ENCODE measurements at places on chromosomes 12 and 14.

- no peak for DNase-seq
These were observed 496.8 kb downstream of the EGLN3 start for GRCh38 chr14:33454022-33454595.

GRCh38 chr14:87076146-87076545 lies 916.8 kb downstream of the GALC start:
- DNase-seq = no peak

DNA sequence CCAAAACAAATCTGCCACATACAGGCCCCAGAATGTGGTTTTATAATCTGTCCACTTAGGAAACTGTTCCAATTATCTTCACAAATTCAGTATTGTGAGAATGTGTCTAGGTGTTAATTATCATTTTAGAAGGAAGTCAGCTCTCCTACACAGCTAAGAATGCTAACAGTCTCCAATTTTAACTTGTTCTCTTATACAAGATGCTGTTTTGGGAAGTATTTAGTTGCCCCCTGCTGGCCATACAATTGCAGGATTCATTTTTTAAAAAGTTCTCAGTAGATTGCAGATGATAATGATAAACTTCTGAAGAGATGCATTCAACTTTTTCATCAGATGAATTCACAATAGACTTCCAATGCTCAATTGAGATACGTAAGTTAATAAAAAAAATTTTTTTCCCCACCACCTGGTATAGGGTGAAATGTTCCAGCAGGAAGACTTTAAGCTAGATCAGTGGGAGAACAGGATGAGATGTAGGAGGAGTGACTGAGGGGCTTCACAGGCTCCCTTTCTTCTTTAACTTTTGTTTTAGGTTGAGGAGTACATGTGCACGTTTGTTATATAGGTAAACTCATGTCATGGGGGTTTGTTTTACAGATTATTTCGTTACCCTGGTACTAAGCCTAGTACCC lies 27.3 kb upstream of the OSBPL8 start:
- DNase-seq = peak; percentile 8

DNA sequence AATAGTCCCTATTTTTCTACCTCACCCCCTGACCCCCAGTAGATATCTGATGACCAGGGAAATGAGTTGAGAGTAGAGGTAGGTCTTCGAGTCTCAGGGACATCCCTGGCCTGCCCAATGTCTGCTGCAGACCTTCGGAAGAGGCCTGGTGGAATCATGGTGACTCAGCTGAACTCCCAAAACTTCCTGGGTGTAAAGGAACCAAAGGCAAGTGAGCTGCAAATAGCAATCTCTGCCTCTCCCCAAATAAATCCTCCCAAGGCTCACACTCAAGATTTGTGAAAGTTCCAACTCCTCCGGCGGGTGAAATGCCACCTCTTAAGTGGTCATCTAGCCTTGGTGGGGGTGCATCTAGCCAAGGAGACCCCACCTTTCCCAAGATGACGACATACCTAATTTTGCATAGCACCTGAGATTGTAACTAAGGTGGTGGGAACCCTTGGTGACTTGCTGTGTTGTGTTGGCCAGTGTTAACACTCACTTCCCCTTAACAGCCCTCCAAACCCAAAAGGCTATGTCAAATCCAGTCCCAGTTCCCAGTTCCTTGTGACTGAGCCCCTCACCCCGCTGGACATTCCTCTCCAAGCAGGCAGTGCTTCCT lies 6.3 kb downstream of the ZFP36L1 start:
- DNase-seq = no peak

- DNase-seq = no peak
These were observed 8.8 kb upstream of the SP7 start for GRCh38 chr12:53344824-53345485.

DNA sequence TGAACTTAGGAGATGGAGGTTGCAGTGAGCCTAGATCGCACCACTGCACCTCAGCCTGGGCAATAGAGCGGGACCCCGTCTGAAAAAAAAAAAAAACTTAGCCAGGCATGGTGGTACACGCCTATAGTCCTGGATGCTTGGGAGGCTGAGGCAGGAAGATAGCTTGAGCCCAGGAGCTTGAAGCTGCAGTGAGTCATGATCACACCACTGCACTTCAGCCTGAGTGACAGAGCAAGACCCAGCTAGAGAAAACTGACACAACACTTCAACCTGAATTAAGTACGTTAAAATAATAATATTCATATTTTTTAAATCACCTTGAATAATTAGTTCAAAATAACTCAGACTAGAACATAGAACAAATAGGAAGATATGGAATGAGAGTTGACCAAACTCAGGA lies 5.7 kb upstream of the CATSPERB start:
- DNase-seq = no peak

DNA sequence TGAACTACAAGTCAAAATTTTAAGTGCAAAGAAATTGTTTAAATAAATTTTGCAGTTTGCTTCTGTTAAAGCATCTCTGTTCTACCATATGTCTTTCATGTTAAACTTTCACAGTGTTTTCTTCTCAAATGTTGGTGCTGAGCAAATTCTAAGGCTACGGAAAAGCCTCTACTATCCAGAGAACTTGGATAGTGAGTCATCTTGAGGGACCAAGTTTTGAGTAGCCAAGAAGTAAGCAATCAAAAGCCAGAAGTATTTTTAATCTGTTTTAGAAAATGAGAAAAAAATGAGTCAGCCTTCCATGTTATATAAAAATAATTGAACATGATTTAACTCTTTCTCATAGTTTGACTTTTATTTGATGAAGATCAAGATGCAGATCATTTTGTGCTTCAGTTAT lies 3.3 kb downstream of the BRMS1L start:
- DNase-seq = no peak

DNA sequence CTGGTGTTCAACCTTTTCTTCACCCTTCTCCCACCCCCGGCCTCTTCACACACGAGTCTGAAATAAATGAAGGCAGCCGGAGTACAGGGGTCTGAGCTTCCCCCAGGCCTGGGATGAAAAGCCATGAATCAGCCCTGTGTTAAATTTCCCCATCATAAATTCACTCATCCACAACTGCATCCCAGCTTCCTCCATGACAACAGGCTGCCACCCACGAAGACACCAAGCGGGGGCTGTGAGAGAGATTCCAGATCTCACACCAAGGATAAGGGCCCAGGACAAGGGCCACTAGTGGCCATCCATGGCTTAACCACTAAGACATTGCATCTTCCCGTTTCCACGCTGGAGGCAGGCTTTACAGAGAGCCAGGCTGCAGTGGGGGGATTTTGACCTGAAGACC lies 93.9 kb upstream of the NCOR2 start:
- DNase-seq = no peak

GRCh38 chr14:94100847-94101246 lies 9.7 kb upstream of the IFI27 start:
- no peak for DNase-seq
